ENCODE measurements at places on chromosomes 6 and 20.

GRCh38 chr6:117169781-117170281 is 95.5 kb upstream of the VGLL2 start:
- no peak for DNase-seq

DNA sequence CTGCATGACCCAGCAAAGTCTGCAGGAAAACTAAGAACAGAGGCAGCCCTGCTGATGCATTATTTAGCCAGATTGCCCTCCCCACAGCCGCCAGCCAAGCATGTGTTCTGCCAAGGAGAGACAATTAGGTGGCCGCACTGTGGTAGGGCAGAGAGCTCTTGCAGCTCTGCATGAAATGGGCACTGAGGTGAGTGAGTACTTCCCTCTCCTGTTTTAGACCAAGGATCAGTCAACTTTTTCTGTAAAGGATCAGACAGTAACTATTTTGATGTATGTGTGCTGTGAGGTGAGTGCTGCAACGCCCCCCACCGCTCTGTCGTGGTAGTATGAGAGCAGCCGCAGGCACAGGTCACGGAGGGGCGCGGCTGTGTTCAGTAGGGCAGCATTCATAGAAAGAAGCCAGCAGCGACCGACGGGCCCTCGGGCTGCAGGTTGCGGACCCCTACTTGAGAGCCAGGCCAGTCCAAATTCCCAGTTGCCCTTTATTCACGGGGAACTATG is 23.8 kb upstream of the FAM50B start:
- DNase-seq: no peak

DNA sequence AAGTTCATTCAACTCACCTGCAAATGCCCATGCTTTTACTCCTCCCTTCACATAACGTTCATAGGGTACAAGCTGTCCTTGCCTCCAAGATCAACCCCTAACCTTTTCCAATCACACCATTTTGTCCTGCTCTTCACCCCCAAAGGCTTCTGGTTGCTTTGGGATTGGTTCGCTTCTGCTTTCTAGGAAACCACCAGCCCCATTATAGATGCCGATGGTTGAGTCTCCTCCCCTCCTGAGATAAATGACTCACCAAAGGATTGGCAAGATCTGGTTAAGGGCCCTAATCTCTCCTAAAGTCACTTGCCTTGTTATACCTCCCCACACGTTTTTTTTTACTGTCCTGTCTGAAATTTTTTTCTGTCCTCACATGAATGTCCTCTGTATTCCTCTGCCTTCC is 311.4 kb downstream of the HACE1 start:
- no peak for DNase-seq

- no peak for DNase-seq
Measured at GRCh38 chr6:44454198-44454597, 66.7 kb downstream of the CDC5L start.

- no peak for DNase-seq
Measured at GRCh38 chr6:94376876-94377275, 957.5 kb upstream of the EPHA7 start.

All from thoracic aorta (tissue), 2 donors.